ENCODE measurements at places on chromosomes 5 and 9.

GRCh38 chr9:136692185-136693134 lies 5.2 kb upstream of the AGPAT2 start:
- no peak overlapping the region for H3K27ac ChIP-seq
- H3K27me3 ChIP-seq: no peaks in the 10 kb centered on the region
- H3K4me3 ChIP-seq: no peak overlapping the region
- H3K36me3 ChIP-seq: no peaks in the 10 kb centered on the region
- no peaks in the 10 kb centered on the region for H3K4me1 ChIP-seq
- no peak for DNase-seq

- no peaks in the 10 kb centered on the region for H3K4me1 ChIP-seq
- no peak overlapping the region for H3K27ac ChIP-seq
- no peak for DNase-seq
- no peaks in the 10 kb centered on the region for H3K27me3 ChIP-seq
Measured at GRCh38 chr5:74332682-74333081, 307.8 kb downstream of the ENC1 start.

- no peaks in the 10 kb centered on the region for H3K27me3 ChIP-seq
- no peak overlapping the region for H3K4me3 ChIP-seq
- no peaks in the 10 kb centered on the region for H3K4me1 ChIP-seq
- no peak overlapping the region for H3K27ac ChIP-seq
- 0 out of 2 replicates have a peak, but pooled peaks cover 3% of the 10 kb centered on the region for H3K36me3 ChIP-seq
Measured at GRCh38 chr5:134626369-134627014, 6.1 kb downstream of the SAR1B start.

DNA sequence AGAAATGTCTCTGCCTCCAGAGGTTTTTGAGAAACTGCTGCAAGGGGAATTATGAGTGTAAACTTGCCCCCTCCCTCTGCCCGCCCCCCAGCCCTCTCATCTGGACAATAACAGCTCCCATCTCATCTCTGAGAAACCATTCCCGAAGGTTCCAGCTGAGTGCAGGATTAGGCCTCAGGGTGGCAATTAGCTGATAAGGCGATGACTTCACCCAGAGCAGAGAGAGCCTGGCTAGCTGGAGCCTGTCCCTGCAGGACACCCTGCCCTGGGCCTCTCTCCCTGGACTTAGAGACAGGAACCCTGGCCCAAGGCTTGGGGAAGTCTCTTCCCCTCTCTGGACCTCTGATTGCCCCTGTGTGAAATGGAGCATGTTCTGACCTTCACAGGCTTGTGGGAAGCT lies 45.7 kb upstream of the HAND1 start:
- H3K27me3 ChIP-seq: peaks cover 24% of the 10 kb centered on the region
- H3K36me3 ChIP-seq: no peaks in the 10 kb centered on the region

DNA sequence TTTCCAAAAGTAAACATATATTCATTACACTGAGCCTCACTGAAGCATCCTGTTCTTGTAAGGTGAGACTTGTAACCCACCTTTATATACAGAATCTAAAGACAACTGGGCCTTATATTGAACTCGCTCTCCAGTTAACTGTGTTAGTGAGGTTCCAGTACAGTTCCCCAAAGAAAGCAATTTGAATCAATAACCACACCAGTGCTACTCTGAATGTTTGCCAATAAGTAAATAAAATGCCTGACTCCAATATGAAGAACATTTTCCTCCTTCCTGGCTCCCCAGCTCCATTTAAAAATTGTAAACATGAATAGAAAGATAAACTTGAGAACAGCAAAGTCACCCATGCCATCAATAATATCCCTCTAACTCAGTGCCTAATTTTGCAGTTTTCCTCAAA lies 50.1 kb downstream of the FBXW11 start:
- H3K36me3 ChIP-seq: no peaks in the 10 kb centered on the region
- H3K4me1 ChIP-seq: peaks cover 53% of the 10 kb centered on the region
- H3K27me3 ChIP-seq: no peaks in the 10 kb centered on the region
- H3K4me3 ChIP-seq: no peak overlapping the region
- DNase-seq: no peak
- 0 out of 2 replicates have a peak overlapping the region, but pooled peaks have one; percentile 21 for H3K27ac ChIP-seq

DNA sequence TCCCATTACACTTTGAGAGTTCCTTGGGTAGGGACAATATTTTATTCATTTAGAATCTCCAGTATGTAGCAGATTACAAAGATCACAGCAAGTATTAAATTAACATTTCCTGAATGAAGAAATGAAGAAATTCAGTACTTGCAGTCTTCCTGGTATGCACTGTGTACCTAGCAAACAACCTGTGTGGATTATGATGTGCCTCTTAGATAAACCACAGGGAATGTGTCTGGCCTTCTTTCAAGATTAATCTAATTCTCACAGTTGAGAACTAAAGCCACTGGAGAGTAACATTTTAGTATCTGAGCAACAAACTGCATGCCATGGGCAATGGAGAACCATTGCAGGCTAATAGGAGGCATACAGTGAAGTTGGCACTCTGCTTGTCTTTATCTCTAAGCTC lies 199.4 kb downstream of the AP3B1 start:
- peaks cover 12% of the 10 kb centered on the region for H3K36me3 ChIP-seq
- H3K27ac ChIP-seq: no peak overlapping the region
- H3K4me1 ChIP-seq: no peaks in the 10 kb centered on the region
- no peaks in the 10 kb centered on the region for H3K27me3 ChIP-seq
- DNase-seq: peak; percentile 9

DNA sequence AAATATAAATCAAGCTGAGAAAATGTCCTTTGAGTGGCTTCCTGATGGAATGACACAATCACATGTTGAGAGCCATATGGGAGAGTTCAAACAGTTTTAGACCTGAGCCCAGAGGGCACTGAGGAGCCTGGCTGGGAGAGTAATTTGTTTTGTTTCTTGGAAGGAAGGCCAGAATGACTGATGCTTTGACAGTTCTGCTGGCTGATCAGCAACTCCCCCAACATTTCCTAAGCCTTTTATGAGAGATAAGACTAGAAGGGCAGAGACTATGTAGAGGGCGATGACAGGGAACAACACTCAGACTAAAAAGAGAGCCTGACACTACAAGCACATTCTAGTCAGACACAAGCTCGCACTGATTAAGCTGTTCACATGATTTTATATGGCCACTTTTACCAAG lies 169.2 kb downstream of the COX7C start:
- H3K4me1 ChIP-seq: no peaks in the 10 kb centered on the region
- no peaks in the 10 kb centered on the region for H3K27me3 ChIP-seq
- H3K27ac ChIP-seq: no peak overlapping the region
- H3K36me3 ChIP-seq: no peaks in the 10 kb centered on the region
- H3K4me3 ChIP-seq: no peak overlapping the region

GRCh38 chr5:73899055-73899454 lies 273.1 kb downstream of the ARHGEF28 start:
- H3K4me1 ChIP-seq: no peaks in the 10 kb centered on the region
- H3K27ac ChIP-seq: no peak overlapping the region
- no peaks in the 10 kb centered on the region for H3K27me3 ChIP-seq
- DNase-seq: no peak
- no peak overlapping the region for H3K4me3 ChIP-seq

GRCh38 chr9:81231011-81231410 lies 458.3 kb downstream of the TLE1 start:
- DNase-seq: no peak
- no peaks in the 10 kb centered on the region for H3K4me1 ChIP-seq
- H3K27ac ChIP-seq: no peak overlapping the region
- no peak overlapping the region for H3K4me3 ChIP-seq

Data from GM23338 (cell line).